Small intestine (tissue), 16 donors: ENCODE measurements at places on chromosomes 3 and 15. TPM values are rescaled to one million over a fixed set of nuclear protein-coding genes. Genes with fewer than 3 reads are reported as not detected.

The PLSCR2 gene
- 0.65 TPM for polyA plus RNA-seq

The ZNF80 gene
- polyA plus RNA-seq = not detected

The LRCH3 gene
- 4.6 TPM for polyA plus RNA-seq

The KNG1 gene
- not detected for polyA plus RNA-seq

The DPPA2 gene
- not detected for polyA plus RNA-seq

The FAM174B gene
- 14.6 TPM for polyA plus RNA-seq

The FRMD5 gene
- polyA plus RNA-seq = 0.81 TPM

The IQCF5 gene
- polyA plus RNA-seq = not detected

The TAMM41 gene
- polyA plus RNA-seq = 2.7 TPM

The TRH gene
- 0.10 TPM for polyA plus RNA-seq

The GNAT1 gene
- polyA plus RNA-seq = not detected

The CLRN1 gene
- polyA plus RNA-seq = 4.3 TPM

The ISL2 gene
- 0.54 TPM for polyA plus RNA-seq

The FBXO40 gene
- not detected for polyA plus RNA-seq

The RAD51 gene
- polyA plus RNA-seq = 0.89 TPM

The BNC1 gene
- not detected for polyA plus RNA-seq
